ENCODE measurements at places on chromosomes 5 and 9.

GRCh38 chr5:50958852-50959457 lies 292.5 kb downstream of the PARP8 start:
- no peak for DNase-seq

DNA sequence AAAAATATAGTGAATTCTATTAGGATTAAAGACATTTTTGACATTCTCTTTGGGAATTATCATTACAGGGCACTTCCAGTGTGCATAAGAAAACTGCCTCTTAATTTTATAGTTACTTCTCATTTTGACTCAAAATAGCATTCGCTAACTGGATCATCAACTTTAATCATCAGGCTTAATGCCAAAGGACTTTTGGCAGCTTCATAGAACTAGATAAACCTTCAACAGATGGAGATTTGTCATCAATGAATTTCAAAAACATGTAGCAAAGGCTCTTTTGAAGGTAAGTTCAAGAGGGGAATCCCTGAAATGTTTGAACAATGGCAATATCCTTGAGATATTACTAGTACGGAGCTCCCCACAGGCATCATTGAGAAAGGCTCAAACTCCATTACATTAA lies 447.2 kb downstream of the PDE4D start:
- no peak for DNase-seq

GRCh38 chr5:59583810-59584562 lies 309.5 kb downstream of the PDE4D start:
- DNase-seq, result no peak

DNA sequence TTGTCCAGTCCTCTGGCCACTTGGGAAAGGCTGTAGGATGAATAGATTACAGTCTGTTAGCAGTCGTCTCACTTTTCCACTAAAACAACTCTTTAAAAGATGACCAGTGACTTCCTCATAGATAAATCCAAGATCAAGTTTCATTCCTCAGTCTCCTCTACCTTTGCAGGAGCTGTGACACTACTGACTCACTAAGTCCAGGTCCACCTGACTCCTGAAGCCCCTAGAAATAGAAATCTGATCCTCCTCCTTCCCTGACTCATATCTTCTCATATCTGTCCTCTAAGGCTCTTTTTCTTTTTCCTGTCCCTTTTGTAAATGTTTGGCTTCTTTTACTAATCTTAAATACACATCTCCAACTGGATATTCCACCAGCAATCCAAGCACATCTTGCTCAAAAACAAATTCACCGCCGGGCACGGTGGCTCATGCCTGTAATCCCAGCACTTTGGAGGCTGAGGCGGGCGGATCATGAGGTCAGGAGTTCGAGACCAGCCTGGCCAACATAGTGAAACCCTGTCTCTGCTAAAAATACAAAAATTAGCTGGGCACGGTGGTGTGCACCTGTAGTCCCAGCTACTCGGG lies 2.6 kb downstream of the CCDC125 start:
- no peak for DNase-seq

GRCh38 chr5:9460885-9461645 lies 84.8 kb downstream of the SEMA5A start:
- DNase-seq, result no peak

- no peak for DNase-seq
Observed at GRCh38 chr5:154962494-154962893, 21.6 kb downstream of the MRPL22 start.

DNA sequence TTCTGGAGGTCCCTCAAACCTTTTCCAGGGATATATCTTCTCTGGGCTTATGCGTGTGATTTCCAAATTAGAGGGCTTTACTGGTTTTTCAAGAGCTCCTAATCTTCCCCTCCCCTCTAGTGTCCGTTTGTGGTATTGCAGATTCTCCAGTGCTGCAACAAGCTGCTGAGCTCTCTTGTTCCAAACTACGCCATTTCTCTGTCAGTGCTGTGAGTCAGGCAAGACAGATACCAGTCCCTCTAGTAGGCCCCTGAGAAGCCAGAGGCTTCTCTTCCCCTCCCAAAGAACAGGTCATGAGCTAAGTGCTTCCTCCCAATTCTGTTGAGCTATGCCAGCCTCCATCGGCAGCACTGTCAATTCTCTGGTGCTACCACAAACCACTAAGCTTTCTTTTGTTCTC lies 149.5 kb downstream of the FANCC start:
- peak; percentile 38 for DNase-seq

DNA sequence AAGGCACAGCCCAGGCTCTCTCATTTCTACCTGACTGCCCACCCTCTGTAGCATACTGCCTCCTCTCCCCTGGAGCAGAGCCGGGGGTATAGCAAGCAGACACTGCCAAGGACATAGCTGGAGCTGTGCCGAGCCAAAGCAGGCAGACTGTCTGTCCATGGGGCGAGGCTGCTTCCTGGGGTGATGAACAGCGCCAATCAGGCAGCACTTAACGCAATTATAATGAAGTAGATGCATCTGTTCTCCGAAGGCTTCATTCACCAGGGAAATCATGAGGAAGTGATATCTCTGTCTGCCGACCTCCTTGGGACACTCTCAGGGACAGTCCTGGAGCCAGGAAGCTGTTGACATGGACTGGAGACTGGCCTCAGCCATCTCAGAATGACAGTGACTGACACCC lies 230.7 kb downstream of the ASTN2 start:
- no peak for DNase-seq

- DNase-seq, result no peak
Observed at GRCh38 chr5:176542596-176543427, 5.6 kb upstream of the RNF44 start.

GRCh38 chr5:37391591-37391990 lies 12.5 kb downstream of the WDR70 start:
- no peak for DNase-seq

GRCh38 chr5:177189416-177189815 lies 55.8 kb downstream of the NSD1 start:
- DNase-seq, result no peak

- no peak for DNase-seq
Observed at GRCh38 chr9:95116002-95116807, 201.3 kb downstream of the FANCC start.

- no peak for DNase-seq
Observed at GRCh38 chr5:127186657-127187056, 103.9 kb upstream of the MEGF10 start.

GRCh38 chr9:135796784-135797485 lies 95.0 kb downstream of the KCNT1 start:
- no peak for DNase-seq

DNA sequence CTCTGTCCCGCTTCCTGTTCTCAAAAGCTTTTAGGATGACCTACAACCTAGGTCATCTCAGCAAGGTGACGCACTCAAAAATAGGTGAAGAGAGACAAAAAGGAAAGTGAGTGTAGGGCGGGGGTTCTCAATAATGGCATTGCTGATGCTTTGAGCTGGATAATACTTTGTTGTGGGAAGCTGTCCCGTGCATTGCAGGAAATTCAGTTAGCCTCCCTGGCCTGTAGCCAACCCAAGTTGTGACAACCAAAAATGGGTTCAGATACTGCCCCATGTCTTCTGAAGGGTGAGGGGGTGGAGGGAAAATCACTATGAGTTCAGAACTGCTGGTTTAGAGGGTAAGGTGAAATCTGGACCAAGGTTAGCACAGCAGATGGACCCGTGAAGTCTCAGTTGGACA lies 151.4 kb downstream of the MAST4 start:
- no peak for DNase-seq

- no peak for DNase-seq
Observed at GRCh38 chr5:7947301-7947700, 78.4 kb downstream of the MTRR start.

- DNase-seq, result no peak
Observed at GRCh38 chr9:5511935-5512580, 1.7 kb downstream of the PDCD1LG2 start.

DNA sequence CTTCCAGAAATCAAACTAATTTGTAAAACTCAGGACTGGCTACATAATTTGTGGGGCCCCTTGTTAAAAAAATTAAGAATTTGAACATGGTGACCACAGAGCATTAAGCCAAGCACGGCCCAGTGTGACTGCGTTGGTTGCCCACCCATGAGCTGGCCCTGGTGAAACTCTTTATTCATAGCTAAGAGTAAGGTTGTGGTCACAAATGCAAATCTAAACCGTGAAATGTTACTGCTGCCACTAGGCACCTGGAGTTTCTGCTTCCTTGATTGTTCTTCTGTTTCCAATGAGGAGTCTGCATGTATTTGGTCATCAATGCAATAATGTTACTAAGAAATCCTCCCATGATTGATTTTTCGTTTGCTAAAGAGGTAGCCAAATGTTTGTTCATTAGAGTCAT lies 4.2 kb downstream of the GCNT1 start:
- no peak for DNase-seq

- no peak for DNase-seq
Observed at GRCh38 chr9:26662476-26662875, 230.1 kb downstream of the CAAP1 start.

- no peak for DNase-seq
Observed at GRCh38 chr9:108831496-108832178, 24.1 kb downstream of the ACTL7B start.

DNA sequence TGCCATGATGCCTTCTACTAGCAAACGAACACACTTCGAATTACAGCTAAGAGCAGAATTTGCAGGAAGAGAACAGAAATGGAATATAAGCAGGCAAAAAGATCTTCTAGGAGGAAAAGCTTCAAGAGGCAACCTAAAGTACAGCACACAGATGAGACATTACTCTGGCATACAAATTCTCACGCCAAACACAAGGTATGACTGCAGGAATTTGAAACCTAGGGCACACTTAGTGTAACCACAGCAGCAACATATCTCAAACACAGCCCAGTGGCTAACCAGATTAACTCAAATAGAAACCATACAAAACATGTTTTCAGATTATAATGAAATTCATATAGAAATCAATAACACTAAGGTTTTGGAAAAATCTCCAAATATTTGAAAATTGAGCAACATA lies 481.0 kb upstream of the RGMB start:
- DNase-seq, result no peak

DNA sequence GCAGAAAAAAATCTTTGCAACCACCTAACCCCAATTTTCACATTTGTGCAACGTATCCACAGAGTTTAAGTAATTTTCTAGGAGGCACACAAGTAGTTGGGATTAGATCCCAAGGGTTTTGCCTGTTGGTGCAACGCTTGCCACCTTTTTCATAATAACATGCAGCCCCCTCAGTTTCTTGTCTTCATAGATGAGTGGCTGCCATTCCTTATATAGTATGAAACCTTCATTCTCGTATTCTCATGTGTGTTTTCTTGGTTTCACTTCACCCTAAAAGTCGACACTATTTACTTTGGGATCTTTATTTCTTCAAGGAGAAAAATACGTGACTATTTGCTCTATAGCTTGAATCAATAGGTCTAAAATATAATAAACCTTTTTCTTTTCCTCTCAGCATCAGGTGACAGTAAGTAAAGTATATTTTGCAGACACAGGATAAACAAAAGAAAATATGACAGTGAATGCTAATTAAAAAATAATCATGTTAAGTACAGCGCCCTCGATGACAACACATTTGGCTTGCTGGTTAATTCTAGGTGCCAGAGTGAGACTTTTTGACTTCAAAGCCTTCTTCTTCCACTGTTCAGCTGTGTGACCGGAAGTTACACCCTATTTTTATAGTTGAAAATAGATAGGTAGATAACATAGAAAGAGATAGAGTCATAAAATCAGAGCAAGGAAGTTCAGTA lies 342.8 kb upstream of the CCNG1 start:
- DNase-seq, result no peak

DNA sequence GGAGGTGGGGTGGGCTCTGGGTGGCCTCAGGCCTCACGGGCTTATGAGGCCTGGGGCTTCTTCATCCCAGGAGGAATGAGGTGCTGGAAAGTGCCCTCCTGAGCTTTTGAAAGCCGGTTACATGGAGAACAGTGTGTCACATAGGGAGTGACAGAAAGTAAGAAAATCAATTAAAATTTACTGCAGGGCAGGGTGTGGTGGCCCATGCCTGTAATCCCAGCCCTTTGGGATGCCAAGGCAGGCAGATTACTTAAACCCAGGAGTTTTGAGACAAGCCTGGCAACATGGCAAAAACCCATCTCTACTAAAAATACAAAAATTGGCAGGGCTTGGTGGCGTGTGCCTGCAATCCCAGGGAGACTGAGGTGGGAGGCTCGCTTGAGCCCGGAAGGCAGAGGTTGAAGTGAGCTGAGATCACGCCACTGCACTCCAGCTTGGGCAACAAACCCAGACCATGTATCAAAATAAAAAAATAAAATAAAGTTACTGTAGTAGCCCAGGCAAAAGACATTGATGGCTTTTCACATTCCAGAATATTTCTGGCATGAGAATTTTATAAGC lies 125.8 kb upstream of the DAPK1 start:
- DNase-seq, result no peak

DNA sequence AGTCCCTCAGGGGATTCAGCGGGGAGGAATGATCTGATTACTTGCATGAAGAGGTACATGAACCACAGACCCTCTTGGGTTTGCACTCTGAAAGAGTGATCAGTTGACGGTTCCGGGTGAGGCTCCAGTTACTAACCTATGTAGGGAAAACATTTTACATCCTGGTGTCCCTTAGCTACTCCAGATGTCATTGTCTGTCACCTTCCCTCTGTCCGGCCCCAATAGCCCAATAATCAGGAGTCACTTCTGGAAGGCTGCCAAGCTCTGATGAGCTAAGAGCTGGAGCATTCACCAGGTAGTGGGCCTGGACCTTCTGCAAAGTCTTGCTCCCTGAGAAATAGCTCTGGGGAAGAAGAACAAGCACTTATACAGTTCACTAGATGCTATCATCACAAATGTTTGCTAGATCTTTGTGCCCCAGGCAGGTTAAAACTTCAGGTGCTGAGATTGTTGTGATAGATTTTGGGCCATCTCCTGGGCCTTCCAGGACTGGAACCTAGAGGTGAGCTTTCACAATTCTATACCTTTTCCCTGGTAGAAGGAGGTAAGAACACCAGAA lies 64.5 kb downstream of the ENTREP1 start:
- DNase-seq, result no peak

GRCh38 chr5:180343831-180344695 lies 9.1 kb downstream of the GFPT2 start:
- DNase-seq, result no peak

- no peak for DNase-seq
Observed at GRCh38 chr9:120879446-120879845, 2.5 kb upstream of the PHF19 start.

DNA sequence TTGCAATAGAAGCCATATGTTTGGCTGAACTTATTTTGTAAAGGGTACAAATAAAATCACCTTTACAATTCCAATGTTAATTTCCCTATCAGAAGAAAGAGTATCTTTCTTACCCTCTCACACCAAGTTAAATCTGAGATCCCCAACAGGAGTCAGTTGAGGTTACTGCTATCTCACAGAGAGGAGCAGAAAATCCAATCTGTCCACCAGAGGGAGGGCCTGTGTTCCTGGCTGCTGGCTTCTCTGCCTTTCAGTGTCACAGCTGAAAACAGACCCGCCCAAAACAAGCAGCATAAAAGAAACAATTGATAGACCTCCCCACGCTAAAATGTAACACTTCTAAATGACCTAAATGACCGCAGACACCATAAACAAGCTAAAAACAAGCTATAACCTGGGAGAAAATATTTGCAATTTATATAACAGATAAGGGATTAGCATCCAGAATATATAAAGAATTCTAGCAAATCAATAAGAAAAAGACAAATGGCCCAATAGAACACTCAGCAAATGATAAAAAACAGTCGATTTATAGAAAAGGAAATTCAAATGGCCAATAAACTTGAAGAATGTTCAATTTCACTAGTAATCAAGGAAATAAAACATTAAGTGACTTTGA lies 24.5 kb upstream of the MVB12B start:
- peak; percentile 54 for DNase-seq

Measured in NCI-H1105 (cell line).